ENCODE measurements at places on chromosomes 16 and 17.

- DNase-seq: no peak
Measured at GRCh38 chr17:38867179-38867967, 2.5 kb upstream of the LASP1 start.

GRCh38 chr17:75456039-75456416, 407 bp upstream of the TMEM94 start:
- peak; percentile 73 for DNase-seq

DNA sequence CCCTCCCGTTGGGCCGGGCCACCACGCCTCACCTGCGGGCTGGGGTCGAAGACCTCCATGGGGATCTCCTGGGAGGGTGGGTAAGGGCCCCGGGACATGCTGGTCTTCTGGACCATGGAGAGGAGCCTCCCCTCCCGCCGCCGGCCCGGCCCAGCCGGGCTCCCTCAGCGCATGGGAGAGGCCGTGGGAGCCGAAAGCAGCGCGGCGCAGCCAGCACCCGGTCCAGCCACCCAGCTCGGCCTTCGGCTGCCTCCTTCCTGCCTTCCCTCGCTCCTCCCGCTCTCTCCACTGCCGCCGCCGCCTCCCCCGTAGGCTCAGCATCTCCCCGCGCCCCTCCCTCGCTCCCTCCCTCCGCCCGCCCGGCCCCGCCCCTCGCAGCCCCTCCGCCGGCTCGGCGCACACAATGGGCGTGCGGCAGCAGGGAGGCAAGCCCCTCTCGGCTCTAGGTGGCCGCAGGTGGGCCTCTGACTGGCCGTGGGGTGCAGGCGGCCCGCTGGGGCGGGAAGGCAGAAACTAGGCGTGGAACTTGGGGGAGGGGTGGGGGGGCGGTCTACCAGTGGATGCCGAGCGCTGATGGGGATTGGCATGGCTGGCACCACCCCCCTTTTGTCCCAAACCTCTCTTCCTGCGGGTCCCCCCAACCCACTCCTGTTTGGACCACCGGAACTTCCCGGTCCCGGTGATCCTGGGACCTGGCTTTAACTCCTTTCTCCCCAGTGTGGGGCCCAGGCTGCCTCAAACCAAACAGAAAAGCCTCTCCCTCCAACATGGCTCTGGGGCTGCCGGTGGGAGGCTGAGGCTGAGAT, at the start of gene CACNB1:
TSS of gene CACNB1 (minus strand) at position 290 of the 806 bp plus-strand sequence. CDS start at position 116, 174 bp downstream.
- DNase-seq: peak; percentile 98

DNA sequence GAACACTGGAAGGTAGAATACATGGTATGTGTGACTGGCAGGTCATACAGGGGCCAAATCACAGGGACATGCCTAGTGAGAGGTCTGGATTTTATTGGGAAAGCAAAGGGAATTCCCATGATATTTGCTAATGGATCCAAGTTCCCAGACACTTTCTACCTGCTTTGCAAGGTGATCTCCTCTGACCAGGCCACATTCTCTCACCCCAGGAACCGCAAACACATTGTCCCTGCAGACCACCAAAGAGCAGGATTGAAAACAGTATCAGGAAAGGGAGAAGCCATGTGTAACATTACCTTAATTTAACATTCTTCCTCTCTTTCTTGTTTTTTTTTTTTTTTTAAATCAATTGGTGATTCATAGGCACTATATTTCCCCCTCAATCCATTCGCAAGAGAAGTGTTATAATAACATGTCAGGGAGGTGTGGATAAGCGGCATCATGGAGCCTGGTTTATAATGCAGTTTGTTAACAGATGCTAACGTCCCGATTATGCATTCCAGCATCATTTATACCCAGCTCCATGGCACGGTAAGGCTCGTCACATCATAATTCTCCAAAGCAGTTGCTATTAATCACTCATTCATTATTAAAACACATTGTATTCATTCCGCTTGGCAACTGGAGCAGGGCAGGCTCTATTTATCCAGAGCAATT, 155.1 kb upstream of the CCL2 start:
- DNase-seq: peak; percentile 5

DNA sequence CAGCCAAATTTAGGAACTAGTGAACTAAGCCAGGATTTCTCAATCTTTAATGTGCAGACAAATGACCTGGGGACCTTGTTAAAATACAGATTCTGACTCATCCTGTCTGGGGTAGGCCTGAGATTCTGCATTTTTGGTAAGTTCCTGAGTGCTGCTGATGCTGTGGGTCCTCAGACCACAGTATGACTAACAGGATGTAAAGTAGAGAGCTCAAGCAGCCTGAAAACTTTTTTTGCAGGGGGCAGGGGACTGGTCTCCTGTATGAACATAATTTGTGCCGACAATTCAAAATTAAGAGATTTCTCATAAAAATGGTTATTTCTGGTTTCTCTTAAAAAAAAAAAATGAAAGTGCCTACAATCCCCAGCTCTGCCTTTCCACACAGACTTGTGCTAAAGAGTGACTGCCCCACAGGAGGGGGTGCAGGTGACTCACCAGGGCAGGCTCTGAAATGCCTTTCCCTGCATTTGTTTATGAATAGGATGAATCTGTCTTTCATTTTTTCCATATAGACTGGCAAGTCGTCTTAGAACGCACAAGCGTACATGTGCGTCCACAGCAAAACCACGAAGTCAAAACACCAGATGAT, 271.5 kb downstream of the PHKB start:
- DNase-seq: no peak

DNA sequence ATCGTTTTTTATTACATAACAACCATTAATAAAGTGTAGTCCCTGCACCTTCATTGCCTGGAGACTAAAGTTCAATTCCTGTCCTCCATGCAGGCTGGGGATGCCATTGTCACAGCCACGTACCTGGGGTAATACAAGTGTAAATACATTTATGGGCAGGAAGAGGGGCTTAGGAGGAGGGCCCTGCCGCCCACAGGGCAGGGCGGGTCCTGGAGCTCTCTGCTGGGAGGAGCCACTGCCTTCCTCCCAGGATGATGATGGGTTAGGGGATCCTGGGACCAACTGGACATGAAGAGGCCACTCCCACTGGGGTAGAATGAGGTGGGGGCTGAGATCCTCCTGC, 44.1 kb upstream of the SLC38A10 start:
- no peak for DNase-seq

DNA sequence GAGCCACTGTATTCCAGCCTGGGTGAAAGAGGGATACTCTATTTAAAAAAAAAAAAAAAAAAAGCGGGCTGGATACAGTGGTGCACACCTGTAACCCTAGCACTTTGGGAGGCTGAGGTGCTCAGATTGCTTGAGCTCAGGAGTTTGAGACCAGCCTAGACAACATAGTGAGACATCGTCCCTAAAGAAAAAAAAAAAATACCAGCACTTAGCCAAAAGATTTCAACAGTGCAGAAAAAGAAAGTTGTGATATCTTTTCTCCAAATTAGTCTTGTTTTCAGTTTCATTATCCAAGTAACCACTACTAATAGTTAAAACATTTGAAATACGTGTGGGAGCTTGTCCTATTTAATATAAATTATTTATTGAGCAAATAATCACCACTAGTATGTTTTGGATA, 48.7 kb downstream of the TENT4B start:
- DNase-seq: no peak

- DNase-seq: no peak
Measured at GRCh38 chr16:11470676-11471415, 115.9 kb downstream of the LITAF start.

GRCh38 chr16:59305850-59306249, 571.7 kb upstream of the GOT2 start:
- DNase-seq: no peak

DNA sequence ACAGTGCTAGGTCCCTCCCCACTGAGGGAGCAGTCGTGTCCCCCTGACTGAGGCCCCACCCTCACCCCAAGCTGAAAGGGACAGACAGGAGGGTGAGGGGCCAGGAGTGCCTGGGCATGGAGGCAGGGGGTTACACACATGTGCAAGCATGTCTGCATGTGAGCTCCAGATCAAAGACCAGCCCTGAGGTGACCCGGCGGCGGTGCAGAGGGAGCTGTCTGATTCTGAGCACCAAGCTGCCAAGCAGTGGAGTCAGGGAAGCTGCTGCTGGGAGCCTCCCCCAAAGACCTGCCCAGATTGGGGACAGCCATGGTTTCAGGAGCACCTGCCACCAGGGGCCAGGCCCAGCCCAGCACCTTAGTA, 5.5 kb downstream of the DLX3 start:
- DNase-seq: peak; percentile 28

DNA sequence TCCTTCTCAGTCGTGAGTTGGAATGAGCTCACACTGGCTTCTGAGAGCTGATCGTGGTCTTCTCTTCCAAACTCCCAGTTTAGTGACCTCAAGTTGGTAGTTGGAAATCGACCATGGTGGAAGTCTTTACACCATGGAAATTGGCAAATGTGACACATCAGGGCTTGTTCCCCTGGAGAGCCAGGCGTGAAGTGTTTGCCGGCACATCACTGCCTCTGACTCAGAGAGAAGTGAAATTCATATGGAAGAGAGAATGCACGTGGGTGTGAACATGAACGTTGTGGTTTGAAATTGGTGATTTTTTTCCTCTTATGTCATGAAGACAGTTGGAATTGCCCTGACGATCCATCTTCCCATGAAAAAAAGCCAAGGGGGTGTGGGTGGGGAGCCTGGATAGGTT, 47.4 kb downstream of the AXIN2 start:
- DNase-seq: peak; percentile 17

GRCh38 chr16:585351-585750, 4.5 kb upstream of the RAB40C start:
- DNase-seq: no peak

- no peak for DNase-seq
Measured at GRCh38 chr17:55576237-55576995, 65.2 kb upstream of the SMIM36 start.

DNA sequence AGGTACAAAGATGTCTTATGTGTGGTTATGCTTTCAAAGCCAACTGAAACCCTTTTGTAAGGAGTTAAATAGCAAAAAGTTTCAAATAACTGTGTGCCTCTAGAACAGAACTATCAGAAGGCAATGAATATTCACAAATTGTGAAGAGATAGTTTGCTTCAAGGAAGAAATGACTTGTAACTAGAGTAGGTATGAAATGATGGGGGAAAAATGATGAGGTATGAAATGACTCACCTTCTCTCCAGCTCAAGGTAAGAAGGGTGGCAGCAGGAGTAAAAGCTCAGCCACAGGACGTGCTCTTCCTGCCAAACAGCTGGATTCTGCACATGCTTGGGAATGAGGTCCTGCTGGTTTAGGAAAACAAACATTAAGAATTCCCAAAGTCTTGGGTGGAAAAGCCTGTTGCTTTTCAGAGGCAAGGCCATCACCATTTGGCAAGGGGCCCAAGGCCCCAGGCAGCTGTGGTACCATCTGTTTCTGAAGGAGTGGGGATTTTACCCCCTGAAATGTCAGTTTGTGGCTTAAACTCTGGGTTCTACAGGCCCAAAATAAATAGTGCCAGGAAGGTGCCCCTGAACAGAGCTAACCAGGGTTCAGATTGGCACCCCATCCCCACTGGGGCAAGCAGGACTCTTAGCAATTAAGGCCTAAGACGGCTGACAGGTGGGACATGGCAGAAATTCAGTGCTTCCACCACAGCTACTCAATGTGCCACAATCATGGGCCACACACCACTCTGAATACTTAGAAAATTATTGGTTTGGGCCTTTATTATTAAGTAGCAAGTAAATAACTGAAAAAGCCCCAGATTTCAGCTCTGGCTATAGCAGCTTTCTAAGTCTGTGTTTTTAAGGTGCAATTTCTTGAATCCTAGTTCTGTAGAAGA, 13.3 kb downstream of the HERPUD1 start:
- DNase-seq: no peak

GRCh38 chr17:64503821-64504768, 2.0 kb downstream of the DDX5 start:
- DNase-seq: no peak

- DNase-seq: no peak
Measured at GRCh38 chr16:8972843-8973586, 9.3 kb upstream of the USP7 start.

GRCh38 chr17:54933921-54934320, 33.3 kb downstream of the TOM1L1 start:
- DNase-seq: no peak

DNA sequence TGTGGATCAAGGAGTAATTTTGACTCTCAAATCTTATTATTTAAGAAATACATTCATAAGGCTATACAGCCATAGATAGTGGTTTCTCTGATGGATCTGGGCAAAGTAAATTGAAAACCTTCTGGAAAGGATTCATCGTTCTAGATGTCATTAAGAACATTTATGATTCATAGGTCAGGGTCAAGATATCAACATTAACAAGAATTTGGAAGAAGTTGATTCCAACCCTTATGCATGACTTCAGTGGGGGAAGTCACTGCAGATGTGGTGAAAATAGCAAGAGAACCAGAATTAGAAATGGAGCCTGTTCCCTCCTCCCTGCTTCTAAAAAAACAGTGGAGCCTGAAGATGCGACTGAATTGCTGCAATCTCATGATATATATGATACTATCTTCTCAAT, 36.6 kb upstream of the HNF1B start:
- DNase-seq: no peak

DNA sequence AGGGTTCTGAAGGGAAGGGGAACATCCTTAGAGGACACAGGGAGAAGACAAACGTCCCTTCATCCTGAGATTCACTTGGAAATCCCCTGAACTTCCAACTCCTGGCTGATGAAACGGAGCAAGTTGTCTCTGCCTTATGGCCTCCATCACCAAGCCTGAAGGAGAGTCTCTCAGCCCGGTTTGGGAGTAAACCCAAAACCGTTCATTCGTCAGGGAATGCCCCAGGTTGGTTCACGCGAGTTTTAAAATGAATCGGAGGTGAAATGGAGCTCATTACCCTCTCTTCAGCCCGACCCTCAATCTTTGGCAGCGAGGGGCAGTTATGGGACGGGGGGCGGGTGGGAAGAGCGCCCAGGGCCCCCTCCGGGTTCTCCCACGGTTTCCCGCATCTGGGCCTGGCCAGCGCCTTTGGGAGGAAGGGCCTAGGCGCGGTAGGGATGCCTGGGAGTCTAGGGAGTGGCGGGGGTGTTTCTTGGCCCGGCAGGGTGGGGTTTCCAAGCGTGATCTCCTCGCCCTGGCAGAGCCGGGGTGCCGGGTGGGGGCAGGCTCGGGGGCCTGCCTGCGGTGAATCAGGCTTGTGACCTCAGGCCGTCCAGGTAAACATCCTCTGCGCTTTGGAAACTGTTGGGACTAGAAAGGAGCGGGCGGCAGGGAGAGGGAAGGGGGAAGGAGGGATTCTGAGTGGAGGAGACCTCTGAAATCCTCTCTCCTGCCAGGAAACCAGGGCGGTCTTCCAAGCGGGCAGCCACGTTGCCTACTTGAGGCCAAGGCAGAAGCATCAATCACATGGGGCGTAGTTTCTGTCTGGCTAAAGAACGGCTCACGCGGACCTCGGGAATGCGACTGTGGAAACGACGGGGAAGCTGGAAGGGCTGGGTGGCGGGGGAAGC, 24.1 kb upstream of the HOXB13 start:
- peak; percentile 48 for DNase-seq

DNA sequence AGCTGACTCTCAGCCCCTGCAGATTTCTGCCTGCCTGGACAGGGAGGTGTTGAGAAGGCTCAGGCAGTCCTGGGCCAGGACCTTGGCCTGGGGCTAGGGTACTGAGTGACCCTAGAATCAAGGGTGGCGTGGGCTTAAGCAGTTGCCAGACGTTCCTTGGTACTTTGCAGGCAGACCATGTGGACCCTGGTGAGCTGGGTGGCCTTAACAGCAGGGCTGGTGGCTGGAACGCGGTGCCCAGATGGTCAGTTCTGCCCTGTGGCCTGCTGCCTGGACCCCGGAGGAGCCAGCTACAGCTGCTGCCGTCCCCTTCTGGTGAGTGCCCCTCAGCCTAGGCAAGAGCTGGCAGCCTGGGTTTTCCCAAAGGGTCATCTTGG, 3.9 kb downstream of the GRN start:
- peak; percentile 15 for DNase-seq
